SJSA1 (cell line): ENCODE measurements at places on chromosomes 6 and 20. TPM values are rescaled to one million over a fixed set of nuclear protein-coding genes. Genes with fewer than 3 reads are reported as not detected.

The CEP250 gene
- total RNA-seq, result 8.7 and 13.3 TPM in 2 replicates

The MCHR2 gene
- total RNA-seq, result not detected in 2 replicates

The MACROD2 gene
- total RNA-seq, result not detected in 2 replicates

The ZNF76 gene
- total RNA-seq, result 8.2 and 15.6 TPM in 2 replicates

The RAB44 gene
- not detected in 2 replicates for total RNA-seq

The DYNLT2 gene
- total RNA-seq, result 0.68 and 1.1 TPM in 2 replicates

DNA sequence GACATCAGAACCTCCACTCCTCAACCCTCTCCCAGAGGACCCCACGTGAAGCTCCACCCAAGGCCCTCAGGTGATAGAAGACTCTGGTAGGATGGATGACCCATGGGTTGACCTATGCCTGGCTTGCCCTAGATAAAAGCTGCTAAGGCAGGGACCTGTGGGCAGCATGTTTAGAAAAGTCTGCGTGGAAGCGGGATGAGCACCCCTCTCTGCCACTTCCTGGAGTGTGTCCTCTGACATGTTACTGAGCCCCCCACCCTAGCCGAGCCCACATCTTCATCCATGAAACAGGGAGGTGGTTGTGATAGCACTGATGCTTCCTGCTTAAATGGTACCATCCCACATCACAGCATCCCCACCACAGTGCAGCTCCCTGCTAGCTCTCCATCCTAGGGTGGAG, 21.8 kb downstream of the MOCS1 start:
- no peak for DNase-seq

DNA sequence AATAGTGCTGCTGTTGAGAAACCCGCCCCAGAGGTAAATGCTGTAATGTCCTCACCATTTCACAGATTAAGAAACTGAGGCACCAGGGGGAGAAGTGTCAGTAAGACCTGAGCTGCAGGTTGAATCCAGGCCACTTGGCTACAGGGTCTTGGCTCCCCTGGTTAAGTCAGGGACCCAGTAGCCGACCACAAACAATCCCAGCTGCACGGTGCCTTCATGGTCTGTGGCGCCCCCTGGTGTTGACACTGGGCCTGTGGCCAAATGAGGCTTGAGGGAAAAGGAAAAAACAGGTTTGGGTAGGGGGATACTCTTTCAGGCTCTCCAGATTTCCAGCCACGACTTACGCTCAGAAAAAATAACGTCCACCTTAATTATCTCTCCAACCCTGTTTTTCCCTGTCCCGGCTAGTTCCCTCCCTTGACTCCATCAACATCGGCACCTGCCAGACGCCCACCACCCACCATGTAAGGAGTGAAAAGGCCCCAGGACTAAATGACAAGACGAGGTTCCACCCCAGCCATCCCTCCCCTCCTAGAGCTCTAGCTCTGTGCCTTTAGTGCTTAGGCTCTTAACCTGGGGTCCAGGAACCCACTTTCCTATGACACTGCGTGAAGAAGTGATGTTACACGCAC, 47.7 kb upstream of the POLR1H start:
- DNase-seq, result peak; percentile 48

DNA sequence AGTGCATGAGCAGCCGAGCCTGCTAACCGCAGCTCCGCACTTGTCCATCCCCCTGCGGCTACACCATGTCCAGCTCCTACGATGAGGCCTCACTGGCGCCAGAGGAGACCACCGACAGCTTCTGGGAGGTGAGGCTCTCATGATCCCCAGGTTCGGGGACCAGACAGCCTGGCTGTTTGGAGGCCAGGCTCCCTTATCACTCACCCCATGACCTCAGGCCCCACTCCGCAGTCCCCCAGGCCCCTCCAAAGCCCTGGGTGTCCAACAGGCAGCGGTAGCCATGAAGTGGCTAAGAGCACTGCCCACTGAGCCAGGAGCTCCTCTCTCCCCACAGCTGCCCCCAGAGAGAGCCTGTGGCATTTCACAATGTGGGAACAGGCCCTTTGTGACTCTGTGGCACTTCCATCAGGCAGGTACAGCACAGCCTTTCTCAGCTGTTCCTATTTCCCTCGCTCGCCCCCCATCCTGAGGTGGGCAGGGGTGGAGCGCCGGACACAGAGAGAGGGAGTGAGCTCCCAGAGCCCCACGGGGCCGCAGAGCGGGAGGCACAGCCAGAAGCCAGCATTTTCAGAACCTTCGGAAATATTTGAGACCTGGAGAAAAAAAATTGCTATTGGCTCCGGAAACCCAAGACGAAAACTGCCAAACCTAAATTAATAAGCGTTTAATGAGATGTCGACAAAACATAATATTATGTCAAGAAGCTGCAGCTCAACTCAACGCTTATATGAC, 29.7 kb downstream of the SPDEF start:
- no peak for DNase-seq

DNA sequence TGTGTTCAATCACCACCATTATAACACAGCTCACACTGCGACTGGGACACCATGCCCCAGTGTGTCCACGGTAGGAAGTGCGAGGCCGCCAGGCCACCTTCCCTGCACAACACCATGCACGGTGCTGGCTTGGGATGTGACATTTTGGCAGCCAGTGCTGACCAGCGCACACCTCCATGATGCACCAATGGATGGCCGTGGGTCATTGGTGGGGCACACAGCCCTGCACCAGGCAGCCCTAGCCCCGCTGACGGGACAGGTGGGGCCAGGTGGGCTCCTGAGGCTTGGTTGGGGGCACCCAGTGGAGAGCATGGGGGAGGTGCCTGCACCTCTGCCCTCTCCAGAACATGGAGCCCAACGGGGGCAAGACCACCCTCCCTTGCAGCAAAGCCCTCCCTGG, 18.2 kb upstream of the FRMD1 start:
- DNase-seq, result no peak

- no peak for DNase-seq
Measured at GRCh38 chr6:8013763-8014162, 50.4 kb downstream of the BLOC1S5 start.

DNA sequence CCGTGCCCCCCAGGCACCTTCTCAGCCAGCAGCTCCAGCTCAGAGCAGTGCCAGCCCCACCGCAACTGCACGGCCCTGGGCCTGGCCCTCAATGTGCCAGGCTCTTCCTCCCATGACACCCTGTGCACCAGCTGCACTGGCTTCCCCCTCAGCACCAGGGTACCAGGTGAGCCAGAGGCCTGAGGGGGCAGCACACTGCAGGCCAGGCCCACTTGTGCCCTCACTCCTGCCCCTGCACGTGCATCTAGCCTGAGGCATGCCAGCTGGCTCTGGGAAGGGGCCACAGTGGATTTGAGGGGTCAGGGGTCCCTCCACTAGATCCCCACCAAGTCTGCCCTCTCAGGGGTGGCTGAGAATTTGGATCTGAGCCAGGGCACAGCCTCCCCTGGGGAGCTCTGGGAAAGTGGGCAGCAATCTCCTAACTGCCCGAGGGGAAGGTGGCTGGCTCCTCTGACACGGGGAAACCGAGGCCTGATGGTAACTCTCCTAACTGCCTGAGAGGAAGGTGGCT, 960 bp downstream of the TNFRSF6B start:
- DNase-seq, result no peak

DNA sequence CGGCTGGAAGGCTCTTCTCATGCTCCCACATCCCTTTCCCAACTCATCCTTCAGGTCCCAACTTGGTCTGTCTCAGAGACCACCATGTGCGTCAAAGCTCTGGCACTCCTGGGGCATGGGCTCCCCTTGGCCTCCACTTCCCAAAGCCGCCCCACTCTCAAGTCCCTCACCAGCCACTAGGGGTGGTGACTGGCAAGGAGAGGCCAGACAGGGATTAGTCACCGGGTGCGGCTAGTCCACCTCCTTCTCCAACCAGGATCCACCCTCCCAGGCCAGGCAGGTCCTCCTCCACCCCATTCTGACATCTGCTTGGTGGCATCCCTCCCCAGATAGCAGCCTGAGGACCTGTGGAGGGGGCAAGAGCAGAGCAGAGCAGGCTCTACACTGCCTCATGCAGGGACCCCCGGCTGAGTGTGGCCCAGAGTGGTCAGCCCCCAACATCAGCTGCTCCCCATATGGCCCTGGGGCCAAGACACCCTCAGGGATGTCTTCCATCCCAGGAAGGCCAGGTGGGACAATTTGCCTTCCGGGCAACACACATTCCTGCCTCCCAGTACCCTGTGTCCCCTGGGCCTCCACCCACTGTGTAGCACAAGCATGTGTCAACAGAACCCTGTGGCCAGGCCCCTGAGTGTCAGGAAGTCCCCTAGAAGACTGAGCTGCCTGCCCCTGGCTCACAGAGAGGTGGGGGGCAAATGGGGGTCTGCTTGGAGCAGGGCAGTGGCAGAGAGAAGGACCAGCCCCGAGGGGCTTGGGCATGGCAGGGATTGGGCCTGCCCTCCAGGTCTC, 29.2 kb downstream of the YTHDF1 start:
- DNase-seq, result no peak

DNA sequence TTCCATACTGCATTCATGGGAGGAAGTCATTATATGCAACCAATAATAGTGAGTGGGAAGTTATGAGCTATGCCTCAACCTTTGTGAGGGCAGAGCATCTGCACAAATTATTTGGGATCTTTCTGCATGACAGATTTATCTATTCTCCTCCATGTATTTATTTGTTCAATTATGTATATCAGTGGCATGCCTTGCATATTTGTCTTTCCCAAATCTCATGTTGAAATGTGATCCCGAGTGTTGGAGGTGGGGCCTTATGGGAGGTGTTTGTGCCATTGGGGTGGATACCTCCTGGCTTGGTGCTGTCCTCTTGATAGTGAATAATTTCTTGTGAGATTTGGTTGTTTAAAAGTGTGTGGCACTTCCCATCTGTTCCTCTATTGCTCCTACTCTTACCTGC, 1246.0 kb upstream of the CITED2 start:
- DNase-seq, result no peak

GRCh38 chr6:169074526-169074925, 179.1 kb downstream of the THBS2 start:
- peak; percentile 48 for DNase-seq

- DNase-seq, result no peak
Measured at GRCh38 chr6:29424168-29424567, 9.4 kb downstream of the OR12D1 start.

- no peak for DNase-seq
Measured at GRCh38 chr20:19449051-19449450, 236.6 kb downstream of the SLC24A3 start.

GRCh38 chr6:112016320-112016719, 37.6 kb upstream of the CCN6 start:
- DNase-seq, result no peak

- no peak for DNase-seq
Measured at GRCh38 chr6:15077961-15078360, 167.9 kb upstream of the JARID2 start.

- no peak for DNase-seq
Measured at GRCh38 chr6:166850677-166851076, 105.7 kb downstream of the RNASET2 start.

DNA sequence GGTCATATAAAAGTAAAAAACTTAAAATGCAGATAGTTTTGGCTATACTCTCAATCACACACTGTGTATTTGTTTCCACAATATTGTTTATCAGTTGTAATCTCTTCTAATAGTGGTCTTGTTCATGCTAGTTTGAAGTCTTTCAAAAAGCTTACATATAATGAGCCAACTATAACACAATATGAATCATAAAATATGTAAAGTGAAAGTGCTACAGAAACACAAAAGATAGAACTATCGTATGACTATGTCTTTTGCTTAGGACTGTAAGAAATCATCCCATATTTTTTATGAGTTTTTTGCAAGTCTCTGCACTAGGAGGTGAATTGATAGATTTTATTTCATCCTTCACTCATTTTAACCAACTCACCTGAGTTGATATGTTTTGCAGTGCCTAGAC, 136.0 kb downstream of the MMUT start:
- DNase-seq, result no peak

- DNase-seq, result no peak
Measured at GRCh38 chr6:142914369-142914768, 30.6 kb downstream of the HIVEP2 start.

DNA sequence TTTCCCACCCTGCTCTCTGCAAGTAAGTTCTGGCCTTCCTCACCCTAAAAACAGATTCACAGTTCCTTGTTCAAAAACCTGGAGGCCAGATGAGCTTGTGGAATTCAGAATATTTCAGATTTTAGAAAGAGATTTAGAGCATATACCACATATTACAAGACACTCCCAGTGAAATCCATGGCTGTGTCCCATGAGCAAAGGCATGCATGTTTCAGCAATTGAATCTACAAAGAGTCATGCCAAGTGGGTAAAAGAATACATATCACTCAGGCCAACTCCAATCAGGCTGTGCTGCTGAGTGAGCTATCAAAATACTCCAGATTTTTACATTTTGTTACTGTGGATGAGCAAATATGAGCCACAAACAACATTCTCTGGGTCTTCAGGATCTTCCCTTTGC, 10.2 kb upstream of the NEDD9 start:
- DNase-seq, result no peak

DNA sequence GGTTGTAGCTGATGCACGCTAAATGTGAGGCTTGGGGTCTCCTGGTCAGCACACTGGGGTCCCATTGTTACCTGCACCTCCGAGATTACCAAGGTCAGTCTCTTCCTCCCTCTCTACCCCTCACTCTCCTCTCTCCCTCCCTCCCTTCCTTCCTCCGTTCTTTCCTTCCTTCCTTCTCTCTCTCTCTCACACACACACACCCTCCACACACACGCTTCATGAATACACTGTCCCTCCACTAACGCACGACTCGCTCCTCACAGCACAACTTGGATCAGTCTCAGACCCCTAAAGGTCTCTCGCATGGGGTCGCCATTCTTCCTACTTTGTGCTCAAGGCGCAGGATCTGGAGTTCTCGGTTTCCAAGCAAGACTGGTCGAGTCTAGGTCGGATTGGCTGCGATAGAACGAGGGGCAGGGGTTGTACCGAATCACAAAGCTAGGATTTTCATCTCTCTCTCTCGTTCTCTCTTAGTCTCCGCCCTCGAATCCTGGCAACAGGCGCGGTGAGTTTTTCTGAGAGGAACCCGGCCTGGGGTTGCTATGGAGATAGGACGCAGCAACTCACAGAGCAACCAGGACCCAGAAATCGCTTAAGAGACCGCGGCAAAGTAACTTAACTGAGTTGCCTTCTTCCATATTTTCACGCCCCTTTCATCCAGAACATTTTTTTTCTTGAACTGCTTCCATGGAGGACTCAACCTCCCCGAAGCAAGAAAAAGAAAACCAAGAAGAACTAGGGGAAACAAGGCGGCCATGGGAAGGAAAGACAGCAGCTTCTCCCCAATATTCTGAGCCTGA, at the start of gene RSPH4A:
RSPH4A (plus strand) TSS at position 543 of the 800 bp plus-strand sequence; CDS start at position 688, 145 bp downstream.
- peak; percentile 86 for DNase-seq

- no peak for DNase-seq
Measured at GRCh38 chr6:16258709-16259075, 20.3 kb downstream of the GMPR start.
